ENCODE measurements at places on chromosomes 7 and 10. TPM values are rescaled to one million over a fixed set of nuclear protein-coding genes. Genes with fewer than 3 reads are reported as not detected.

GRCh38 chr7:128113839-128114238 is 82.6 kb upstream of the LRRC4 start:
- no peak for DNase-seq

DNA sequence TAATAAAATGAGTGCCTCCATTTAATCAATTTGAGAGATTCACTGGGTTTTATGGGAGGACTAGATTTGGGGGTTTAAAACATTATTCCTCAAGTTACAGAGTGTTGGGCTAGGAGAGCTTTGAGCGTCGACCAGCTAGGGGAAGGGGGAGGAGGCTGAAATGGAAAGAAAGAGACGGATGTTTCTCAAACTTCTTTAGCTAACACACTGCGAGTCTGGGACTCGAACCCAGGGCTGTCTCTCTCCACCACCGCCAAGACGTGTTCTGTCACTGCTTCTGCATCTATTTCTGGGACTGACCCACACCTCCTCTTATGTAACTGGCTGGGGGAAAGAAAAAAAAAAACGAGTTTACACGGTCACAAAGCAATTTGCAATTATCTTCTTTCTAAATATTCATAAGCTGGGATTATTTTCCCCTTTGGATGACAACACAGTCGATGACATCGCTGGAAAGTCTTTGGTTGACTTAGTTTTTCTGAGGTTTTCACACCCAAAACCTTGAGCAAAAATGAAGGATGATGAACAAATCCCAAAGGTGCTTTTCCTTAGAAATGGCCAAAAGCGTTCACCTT is 27.2 kb downstream of the CHST15 start:
- DNase-seq, result no peak

GRCh38 chr10:102701272-102701671 is 12.9 kb downstream of the ARL3 start:
- no peak for DNase-seq

DNA sequence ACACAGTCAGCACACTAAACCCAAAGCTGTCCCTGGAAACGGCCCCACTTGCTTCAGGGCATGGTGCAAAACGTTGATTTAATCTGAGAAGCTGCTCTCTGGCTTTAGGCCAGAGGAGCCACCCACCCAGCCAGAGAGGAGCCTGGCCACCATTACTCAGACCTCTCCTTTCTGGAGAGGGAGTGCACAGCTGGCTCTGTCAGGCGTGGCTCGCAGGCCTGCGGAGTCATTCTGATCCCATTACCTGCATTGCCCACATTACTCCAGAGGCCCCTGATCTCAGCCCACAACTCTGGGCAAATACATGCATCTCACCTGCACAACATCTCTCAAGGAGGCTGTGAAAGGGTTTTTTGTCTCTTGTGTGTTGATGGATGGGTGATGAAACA is 370.0 kb upstream of the IGFBP3 start:
- DNase-seq, result no peak

- no peak for DNase-seq
These were observed 65.9 kb downstream of the ALOX5 start for GRCh38 chr10:45439873-45440272.

Gene NKX2-3
- not detected for total RNA-seq

All from activated T-cell treated with anti-CD3 and anti-CD28 coated beads, Interleukin-2, amount 50 U/mL, for 4 hours (primary cell).